Thoracic aorta (tissue), 2 donors: ENCODE measurements at places on chromosomes 1 and 21. TPM values are rescaled to one million over a fixed set of nuclear protein-coding genes. Genes with fewer than 3 reads are reported as not detected.

DNA sequence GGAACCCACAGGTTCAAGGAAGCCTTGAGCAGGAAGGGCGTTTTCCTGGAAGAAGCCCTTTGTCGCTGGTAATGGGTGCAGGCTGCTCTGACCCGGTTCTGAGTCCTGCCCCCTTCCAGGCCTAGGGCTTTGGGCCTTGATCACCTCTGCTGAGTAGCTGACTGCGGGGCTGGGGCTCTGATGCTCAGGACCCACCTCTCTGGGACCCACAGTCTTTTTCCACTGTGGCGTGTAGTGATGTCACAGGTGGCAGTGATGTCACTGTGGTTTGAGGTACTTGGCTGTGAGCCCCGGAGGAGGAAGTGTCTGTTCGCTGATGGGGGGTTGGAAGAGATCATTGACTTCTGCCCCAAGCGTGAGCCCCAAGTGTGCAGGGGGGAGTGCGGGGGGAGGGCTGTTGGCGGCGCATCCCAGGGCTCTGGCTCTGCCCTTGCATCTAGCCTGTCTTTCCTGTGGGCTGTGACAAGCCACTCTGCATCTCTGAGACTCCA, 6.9 kb downstream of the TNFRSF1B start:
- no peaks in the 10 kb centered on the region for H3K27me3 ChIP-seq
- no peaks in the 10 kb centered on the region for H3K36me3 ChIP-seq
- no peaks in the 10 kb centered on the region for H3K4me1 ChIP-seq
- H3K27ac ChIP-seq, result no peak overlapping the region
- H3K4me3 ChIP-seq, result no peak overlapping the region

DNA sequence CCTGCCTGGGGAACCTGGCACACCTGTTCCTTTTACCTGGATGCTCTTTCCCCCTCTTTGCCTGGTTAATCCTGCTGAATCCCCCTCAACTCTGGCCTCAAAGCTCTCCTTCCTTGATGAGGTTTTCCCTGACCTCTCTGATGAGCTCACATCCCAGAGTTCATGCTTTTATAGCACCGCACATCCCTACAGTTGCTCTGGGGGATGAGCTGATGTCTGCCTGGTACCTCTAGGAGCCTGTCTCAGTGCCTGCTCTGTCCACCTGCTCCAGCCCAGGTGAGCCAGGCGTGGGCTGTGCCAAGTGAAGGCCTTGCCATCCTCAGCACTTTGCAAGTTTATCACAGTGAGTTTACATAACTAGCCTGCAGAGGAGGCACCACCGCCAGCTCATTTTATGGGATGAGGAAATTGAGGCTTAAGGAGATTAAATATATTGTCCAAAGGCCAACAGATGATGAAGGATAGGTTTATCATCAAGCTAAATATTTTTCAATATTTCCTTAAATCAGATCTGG, 58.6 kb upstream of the TMPRSS2 start:
- H3K27me3 ChIP-seq, result no peaks in the 10 kb centered on the region
- no peak overlapping the region for H3K27ac ChIP-seq
- no peak overlapping the region for H3K4me3 ChIP-seq
- H3K4me1 ChIP-seq, result no peaks in the 10 kb centered on the region

AKR7A3 gene
- 3.9 TPM for total RNA-seq

- H3K27ac ChIP-seq, result no peak overlapping the region
- no peak overlapping the region for H3K4me3 ChIP-seq
- no peaks in the 10 kb centered on the region for H3K27me3 ChIP-seq
- peaks cover 6% of the 10 kb centered on the region for H3K4me1 ChIP-seq
Observed at GRCh38 chr1:66445492-66446181, 88.3 kb upstream of the SGIP1 start.

TNFSF4 gene
- 5.4 TPM for total RNA-seq

DNA sequence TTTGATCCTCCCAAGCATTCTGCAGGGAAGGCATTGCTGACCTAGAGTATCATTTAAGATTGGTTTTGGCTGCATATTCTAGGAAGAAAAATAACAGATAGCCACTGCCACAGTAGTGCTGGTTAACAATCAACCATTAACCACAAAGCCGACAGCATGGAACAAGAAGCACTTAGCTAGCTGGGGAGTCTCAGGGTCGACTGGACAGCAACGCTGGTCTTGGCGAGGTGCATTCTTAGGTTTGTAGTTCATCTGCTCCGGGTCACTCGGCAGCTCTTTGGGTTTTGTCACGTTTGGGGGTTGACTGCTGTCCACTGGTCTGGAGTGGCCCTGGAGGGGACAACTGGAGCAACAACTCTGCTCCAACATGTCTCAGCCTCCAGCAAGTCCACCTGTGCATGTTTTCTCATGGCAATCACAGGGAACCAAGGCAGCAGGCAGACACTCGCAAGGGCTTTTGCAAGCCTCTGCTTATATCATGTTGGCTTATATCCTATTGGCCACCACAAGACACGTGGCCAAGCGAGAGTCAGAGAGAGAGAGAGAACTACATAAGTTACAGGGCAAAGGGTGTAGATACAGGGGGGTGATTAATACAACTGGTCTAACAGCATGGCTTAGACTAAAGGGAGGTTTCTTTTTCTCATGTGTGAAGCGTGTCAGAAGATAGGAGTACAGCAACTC, 99.5 kb downstream of the LACTBL1 start:
- no peak overlapping the region for H3K4me3 ChIP-seq
- H3K4me1 ChIP-seq, result no peaks in the 10 kb centered on the region

GRCh38 chr1:224768971-224769370, 152.9 kb downstream of the CNIH3 start:
- H3K36me3 ChIP-seq, result no peaks in the 10 kb centered on the region
- H3K4me1 ChIP-seq, result no peaks in the 10 kb centered on the region
- H3K27ac ChIP-seq, result no peak overlapping the region
- DNase-seq, result no peak
- H3K4me3 ChIP-seq, result no peak overlapping the region

GRCh38 chr21:15422783-15423182, 307.0 kb upstream of the USP25 start:
- H3K36me3 ChIP-seq, result no peaks in the 10 kb centered on the region
- no peaks in the 10 kb centered on the region for H3K27me3 ChIP-seq
- no peak overlapping the region for H3K27ac ChIP-seq

DNA sequence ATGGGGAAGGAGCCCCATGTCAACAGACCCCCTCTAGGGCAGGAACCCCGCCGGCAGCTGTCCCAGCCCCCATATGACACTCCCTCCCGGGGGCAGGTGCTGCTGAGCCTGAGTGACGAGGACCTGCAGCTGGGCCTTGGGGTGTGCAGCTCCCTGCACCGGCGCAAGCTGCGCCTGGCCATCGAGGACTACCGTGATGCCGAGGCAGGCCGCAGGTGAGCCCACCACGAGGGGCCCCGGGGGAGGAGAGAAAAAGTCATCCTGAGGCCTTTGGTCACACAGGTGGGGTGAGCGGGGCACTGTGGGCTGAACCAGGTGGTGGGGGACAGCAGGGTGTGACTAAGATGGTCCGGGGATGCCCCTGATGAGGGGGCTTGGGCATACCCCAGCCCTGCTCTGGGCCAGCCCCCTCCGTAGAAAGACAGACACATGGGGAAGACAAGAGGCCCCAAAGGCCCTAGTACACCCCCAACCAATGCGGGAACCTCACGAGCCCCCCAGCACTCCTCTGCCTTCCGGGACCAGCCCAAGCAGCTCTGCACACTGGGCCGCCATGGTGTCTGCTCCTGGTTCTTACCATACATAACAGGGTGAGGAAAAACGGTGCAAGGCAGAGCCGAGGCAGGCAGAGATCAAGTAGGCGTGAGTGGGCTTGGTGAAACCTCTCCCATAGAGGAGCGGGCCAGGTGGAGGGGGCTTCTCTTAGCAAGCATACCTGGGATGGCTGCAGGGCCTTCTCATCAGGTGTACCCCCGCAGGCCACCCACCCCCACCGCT, 58.6 kb upstream of the TMEM51 start:
- no peak for DNase-seq
- no peak overlapping the region for H3K27ac ChIP-seq
- H3K4me3 ChIP-seq, result no peak overlapping the region
- no peaks in the 10 kb centered on the region for H3K36me3 ChIP-seq
- no peaks in the 10 kb centered on the region for H3K27me3 ChIP-seq

AADACL3 gene
- not detected for total RNA-seq

- H3K4me3 ChIP-seq, result no peak overlapping the region
- no peaks in the 10 kb centered on the region for H3K36me3 ChIP-seq
- H3K27ac ChIP-seq, result no peak overlapping the region
- H3K27me3 ChIP-seq, result no peaks in the 10 kb centered on the region
- peaks cover 13% of the 10 kb centered on the region for H3K4me1 ChIP-seq
Observed at GRCh38 chr1:30760596-30761324, 3.2 kb upstream of the LAPTM5 start.

- H3K36me3 ChIP-seq, result no peaks in the 10 kb centered on the region
- no peak for DNase-seq
- no peaks in the 10 kb centered on the region for H3K4me1 ChIP-seq
- H3K27ac ChIP-seq, result no peak overlapping the region
Observed at GRCh38 chr21:33112151-33112550, 42.2 kb downstream of the OLIG1 start.

GRCh38 chr1:3459051-3459908, 4.8 kb downstream of the ARHGEF16 start:
- H3K36me3 ChIP-seq, result no peaks in the 10 kb centered on the region
- no peak overlapping the region for H3K27ac ChIP-seq
- no peak for DNase-seq
- H3K4me1 ChIP-seq, result peaks cover 8% of the 10 kb centered on the region
- H3K4me3 ChIP-seq, result no peak overlapping the region
- H3K27me3 ChIP-seq, result no peaks in the 10 kb centered on the region

GRCh38 chr1:109639841-109640184, 16.1 kb upstream of the GSTM4 start:
- H3K36me3 ChIP-seq, result no peaks in the 10 kb centered on the region
- DNase-seq, result no peak
- no peak overlapping the region for H3K27ac ChIP-seq
- H3K4me1 ChIP-seq, result peaks cover 10% of the 10 kb centered on the region
- H3K4me3 ChIP-seq, result no peak overlapping the region
- no peaks in the 10 kb centered on the region for H3K27me3 ChIP-seq

DNA sequence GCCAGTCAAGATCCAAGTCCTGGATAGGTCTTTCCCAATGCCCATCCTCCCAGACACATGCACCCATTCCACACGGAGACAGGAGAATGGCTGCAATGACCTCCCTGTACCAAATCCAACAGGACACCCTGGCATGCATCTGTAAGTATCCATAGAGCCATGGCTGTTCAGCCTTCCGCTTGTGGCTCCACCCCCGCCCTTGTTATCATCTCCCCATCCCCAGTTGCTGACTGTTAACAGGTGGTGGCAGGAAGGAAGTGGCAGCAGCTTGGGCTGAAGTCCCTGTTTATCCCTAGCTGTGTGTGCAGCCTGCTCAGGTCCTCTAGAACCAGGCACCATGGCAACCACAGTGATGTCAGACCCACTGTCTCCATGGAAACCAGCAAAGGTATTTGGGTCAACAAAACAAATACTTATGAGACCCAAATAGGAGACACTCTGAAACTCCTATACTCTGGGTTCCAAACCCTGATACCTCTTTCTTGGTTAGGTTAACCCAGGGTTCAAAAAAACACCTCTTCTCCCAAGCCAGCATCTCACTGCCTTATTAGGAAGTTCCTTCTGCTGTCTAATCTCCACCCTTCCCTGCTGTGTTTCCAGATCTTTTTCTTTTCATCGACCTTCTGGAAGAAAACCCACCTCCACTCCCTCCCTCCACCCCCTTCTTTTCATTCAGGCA, 721 bp downstream of the PBXIP1 start:
- peak overlapping the region; percentile 77 for H3K4me3 ChIP-seq
- H3K27me3 ChIP-seq, result no peaks in the 10 kb centered on the region
- peak overlapping the region; percentile 85 for H3K27ac ChIP-seq
- peak; percentile 35 for DNase-seq

GRCh38 chr1:12194666-12195216, 27.9 kb downstream of the TNFRSF1B start:
- H3K4me1 ChIP-seq, result no peaks in the 10 kb centered on the region
- no peaks in the 10 kb centered on the region for H3K36me3 ChIP-seq
- no peak for DNase-seq
- no peak overlapping the region for H3K4me3 ChIP-seq
- H3K27ac ChIP-seq, result no peak overlapping the region
- no peaks in the 10 kb centered on the region for H3K27me3 ChIP-seq

TIE1 gene
- total RNA-seq, result 23.7 TPM

CCDC27 gene
- not detected for total RNA-seq

GRCh38 chr1:17632541-17633184, 93.2 kb downstream of the ARHGEF10L start:
- no peaks in the 10 kb centered on the region for H3K27me3 ChIP-seq
- no peak for DNase-seq
- peaks cover 58% of the 10 kb centered on the region for H3K4me1 ChIP-seq
- peak overlapping the region; percentile 12 for H3K4me3 ChIP-seq

SPRR3 gene
- not detected for total RNA-seq

- peak overlapping the region; percentile 10 for H3K4me3 ChIP-seq
- H3K27ac ChIP-seq, result no peak overlapping the region
- no peaks in the 10 kb centered on the region for H3K36me3 ChIP-seq
- no peak for DNase-seq
Observed at GRCh38 chr1:89363196-89363595, 663 bp upstream of the GBP6 start.

DNA sequence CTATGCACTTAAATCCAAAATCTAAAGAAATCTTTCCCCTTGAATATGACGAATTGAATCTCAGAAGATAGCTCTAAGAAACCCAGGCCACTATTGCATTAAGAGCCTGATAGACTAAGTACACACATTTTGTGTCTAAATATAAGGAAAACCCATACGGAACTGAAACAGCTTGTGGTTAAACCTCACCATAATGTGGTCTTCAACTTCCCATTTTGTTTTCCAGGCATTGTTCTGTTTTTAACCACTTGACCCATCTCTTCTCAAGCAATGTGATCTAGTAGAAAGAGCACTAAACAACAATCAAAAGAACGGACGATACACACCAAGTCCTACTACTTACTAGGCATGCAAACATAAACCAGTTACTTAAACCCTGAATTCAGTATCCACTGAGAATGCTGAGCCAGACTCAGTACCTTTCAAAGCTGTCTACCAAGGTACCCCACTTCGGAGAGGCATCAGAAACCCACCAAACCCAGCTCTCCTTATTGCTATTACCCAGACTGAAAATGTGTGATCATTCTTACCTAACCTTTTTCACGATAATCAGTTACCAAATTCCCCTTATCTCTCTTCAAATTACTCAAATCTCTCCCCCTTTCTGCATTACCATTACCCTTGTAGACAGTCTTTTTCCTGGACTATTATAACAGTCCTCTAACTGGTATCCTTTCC, 12.8 kb downstream of the OTUD7B start:
- DNase-seq, result no peak
- no peak overlapping the region for H3K27ac ChIP-seq
- no peaks in the 10 kb centered on the region for H3K36me3 ChIP-seq
- peaks cover 69% of the 10 kb centered on the region for H3K4me1 ChIP-seq

- no peaks in the 10 kb centered on the region for H3K27me3 ChIP-seq
- H3K36me3 ChIP-seq, result no peaks in the 10 kb centered on the region
- no peak for DNase-seq
- no peak overlapping the region for H3K27ac ChIP-seq
- no peak overlapping the region for H3K4me3 ChIP-seq
- H3K4me1 ChIP-seq, result no peaks in the 10 kb centered on the region
Observed at GRCh38 chr1:174134003-174134659, 25.2 kb upstream of the RABGAP1L start.

PTGFR gene
- 8.7 TPM for total RNA-seq
